Stimulated activated CD4-positive, alpha-beta T cell treated with anti-CD3 and anti-CD28 coated beads, Interleukin-2, amount 100 ng/mL, for 48 hours (primary cell): ENCODE measurements at places on chromosomes 12 and 14.

- DNase-seq, result no peak
These were observed 27.4 kb downstream of the PCNX1 start for GRCh38 chr14:70934502-70935134.

DNA sequence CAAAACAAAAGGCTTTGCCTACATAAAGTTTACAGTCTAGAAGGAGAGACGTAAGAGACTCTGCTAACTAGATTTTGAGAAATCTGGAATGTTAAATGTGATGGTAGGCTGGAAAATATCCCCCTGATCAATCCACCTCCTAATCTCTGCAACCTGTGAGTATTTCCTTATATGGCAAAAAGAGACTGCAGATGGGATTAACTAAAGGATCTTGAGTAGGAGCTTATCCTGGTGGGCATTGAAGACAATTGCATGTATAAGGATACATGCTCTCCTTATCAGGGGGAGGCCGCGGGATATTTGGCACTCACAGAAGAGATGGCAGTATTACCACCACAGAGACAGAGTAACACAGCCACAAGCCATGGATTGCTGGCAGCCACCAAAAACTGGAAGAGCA lies 95.2 kb downstream of the EGLN3 start:
- DNase-seq, result no peak

GRCh38 chr14:68768316-68768715 lies 24.6 kb downstream of the ZFP36L1 start:
- DNase-seq, result no peak

GRCh38 chr12:104562763-104563162 lies 106.0 kb downstream of the CHST11 start:
- DNase-seq, result no peak

GRCh38 chr14:93285044-93285443 lies 47.8 kb downstream of the BTBD7 start:
- DNase-seq, result no peak

DNA sequence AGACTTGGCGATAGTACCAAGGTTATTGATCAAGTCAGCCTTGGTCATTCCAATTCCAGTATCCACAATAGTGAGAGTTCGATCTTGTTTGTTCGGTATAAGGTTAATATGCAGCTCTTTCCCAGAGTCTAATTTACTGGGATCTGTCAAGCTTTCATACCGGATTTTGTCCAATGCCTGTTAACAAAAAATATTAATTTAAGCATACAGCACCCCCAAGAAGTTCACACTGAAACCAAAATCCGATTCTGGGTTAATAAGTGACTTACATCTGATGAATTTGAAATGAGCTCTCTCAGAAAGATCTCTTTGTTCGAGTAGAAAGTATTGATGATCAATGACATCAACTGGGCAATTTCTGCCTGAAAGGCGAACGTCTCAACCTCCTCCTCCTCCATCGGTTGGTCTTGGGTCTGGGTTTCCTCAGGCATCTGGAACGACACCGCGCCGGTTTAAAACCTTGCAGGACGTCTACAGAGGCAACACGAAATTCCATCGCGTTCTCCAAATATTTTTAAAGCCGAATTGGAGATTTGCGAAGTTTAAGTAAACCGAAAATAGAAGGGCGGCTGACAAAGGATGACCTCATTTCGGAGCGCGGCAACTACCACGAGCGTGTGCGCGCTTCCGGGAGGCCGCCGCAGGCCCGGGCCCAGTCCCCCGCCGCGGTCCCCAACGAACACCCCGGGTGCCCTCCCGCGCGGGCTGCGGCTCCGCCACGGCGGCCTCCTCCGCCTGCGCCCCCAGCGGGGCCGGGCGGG lies 716 bp downstream of the HSP90AA1 start:
- DNase-seq, result peak; percentile 48

- no peak for DNase-seq
These were observed 140.0 kb downstream of the DAD1 start for GRCh38 chr14:22448905-22449599.

DNA sequence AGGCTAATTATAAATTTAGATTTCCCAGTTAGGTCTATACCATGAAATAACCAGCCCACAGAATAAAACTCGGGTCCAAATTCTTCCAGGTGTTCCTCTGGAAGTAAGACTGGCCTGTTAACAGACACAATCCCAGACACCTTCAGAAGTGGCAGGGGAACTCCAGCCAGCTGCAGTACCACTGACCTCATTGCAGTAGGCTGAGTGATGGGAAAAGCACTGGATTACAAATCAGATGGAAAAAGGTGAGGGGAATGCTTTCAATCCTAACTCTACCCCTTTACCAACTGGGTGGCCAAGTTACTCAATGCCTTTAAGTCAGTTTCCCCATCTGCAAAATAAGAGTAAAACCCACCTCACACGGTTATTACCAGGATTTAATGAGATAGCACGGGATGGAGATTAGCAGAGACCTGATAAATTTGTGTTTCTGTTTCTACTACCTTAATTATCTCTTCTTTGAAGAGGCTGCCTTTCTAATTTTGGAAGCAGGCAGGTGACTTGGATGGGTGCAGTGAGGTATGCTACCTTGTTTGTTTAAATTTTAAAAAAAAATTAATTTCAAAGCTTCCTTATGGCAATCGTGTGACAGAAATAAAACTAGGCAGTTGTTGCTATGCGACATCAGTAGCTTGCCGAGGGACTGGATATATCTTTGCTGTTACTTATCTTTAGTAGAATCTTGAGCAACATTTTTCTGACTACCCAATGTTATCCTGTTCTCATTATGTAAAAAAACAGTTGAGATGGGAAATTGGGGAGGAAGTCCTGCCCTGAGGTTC lies 167.3 kb upstream of the GRIN2B start:
- no peak for DNase-seq

- no peak for DNase-seq
These were observed 17.1 kb downstream of the SMCO2 start for GRCh38 chr12:27463511-27464219.

DNA sequence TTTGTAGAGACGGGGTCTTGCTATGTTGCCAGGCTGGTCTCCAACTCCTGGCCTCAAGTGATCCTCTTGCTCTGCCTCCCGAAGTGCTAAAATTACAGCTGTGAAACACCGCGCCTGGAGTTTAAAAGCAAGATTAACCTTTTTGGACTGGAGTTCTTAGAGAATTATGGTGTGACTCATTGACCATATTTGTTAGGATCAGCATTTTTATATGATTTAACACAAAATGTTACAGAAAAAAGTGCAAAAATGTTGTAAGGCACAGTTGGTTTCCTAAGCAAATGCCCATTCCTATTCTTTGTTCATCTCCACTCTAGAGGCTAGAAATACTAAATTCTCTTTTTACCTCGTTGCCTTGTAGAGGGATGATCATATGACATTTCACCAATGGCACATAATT lies 27.6 kb downstream of the SLC35E3 start:
- DNase-seq, result no peak

GRCh38 chr12:113561068-113561780 lies 89.6 kb upstream of the LHX5 start:
- DNase-seq, result no peak

GRCh38 chr12:4780641-4781611 lies 60.7 kb downstream of the GALNT8 start:
- no peak for DNase-seq

DNA sequence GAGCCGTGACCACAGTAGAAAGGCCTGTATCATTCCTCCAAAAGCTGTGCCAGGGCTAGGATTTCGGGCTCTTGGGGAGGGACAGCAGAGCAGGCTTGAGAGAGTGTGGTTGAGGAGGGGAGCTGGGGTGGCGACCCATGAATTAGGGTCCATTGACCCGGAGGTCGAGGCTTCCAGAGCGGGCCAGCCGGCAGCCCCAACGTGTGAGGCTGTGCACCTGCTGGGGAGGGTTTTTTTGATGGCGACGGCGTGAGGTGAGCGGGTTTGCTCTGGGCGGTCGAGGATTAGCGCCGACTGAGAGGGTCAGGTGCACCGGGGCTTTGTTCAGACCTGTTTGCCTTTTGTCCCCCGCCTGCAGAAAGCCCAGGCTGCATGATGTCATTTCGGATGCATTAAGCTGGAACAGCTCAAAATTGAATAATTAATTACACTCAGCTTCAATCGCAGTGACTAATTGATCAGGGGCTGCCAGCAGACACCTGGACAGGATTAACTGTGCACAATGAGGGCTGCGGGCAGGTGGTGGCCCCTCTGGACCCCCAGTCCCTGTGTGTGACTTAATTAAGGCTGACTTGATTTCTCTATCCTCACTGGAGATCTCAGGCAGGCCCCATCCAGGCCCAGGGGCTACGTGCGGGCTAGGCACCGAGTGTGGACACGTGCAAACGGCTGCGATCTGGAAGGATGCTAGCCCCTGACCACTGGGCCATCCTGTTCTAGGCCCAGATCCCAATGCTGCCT lies 42.1 kb upstream of the MEG3 start:
- DNase-seq, result no peak

DNA sequence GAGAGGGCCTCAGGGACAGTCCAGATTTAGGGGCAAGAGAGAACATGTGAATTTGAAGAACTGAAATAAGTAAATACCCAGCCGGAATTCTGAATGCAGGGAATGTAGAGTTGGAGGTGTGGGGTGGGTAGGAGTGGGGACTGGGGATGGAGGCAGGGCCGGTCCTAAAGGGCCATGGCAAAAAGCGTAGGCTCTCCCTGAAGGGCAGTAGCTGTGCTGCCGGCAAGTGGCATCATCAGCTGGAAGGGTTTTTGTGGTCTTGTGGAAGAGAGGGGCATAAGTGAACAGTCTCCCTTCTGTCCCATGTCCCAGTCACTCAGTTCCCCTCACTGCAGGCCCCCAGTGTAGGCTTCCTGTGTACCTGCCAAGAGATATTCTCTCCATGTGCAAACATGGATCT lies 104.6 kb downstream of the GCH1 start:
- no peak for DNase-seq

- DNase-seq, result no peak
These were observed 163.0 kb downstream of the NAV3 start for GRCh38 chr12:77993658-77994057.

GRCh38 chr12:122085591-122085990 lies 7.0 kb downstream of the MLXIP start:
- no peak for DNase-seq
